Mesenchymal stem cell (in vitro differentiated cells and primary cell): ENCODE measurements at places on chromosomes 7 and 10.
A peak's percentile ranks its signal among the peaks of the same experiment; 100 is the strongest.

GRCh38 chr7:37290731-37291130 lies 157.9 kb downstream of the ELMO1 start:
- no peaks in the 10 kb centered on the region for H3K4me1 ChIP-seq
- DNase-seq: no peak
- H3K4me3 ChIP-seq: no peak overlapping the region
- no peaks in the 10 kb centered on the region for H3K36me3 ChIP-seq

- peak; percentile 62 for DNase-seq
- peaks cover 4% of the 10 kb centered on the region for H3K27me3 ChIP-seq
- no peak overlapping the region for H3K27ac ChIP-seq
- peaks cover 2% of the 10 kb centered on the region for H3K4me1 ChIP-seq
These were observed 34.8 kb upstream of the MSMB start for GRCh38 chr10:46080886-46081285.

DNA sequence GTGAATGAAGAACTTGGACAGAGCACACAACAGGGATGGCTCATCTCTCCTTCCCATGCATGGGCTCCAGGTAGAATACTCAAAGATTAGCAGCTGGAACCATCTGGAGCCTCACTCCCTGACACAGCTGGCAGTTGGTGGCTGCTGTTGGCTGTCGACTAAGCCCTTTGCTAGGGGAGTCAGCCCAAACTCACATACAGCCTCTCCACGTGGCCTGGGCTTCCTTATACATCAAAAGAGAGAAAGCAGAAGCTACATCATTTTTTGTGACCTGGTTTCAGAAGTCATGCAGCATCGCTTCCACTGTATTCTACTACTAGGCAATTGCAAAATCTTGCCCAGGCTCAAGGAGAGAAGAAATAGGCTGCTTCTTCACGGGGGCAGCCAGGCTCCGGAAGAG lies 24.4 kb downstream of the ASNS start:
- no peak for DNase-seq
- peaks cover 11% of the 10 kb centered on the region for H3K36me3 ChIP-seq
- H3K27ac ChIP-seq: no peak overlapping the region
- no peaks in the 10 kb centered on the region for H3K4me1 ChIP-seq
- peaks cover 3% of the 10 kb centered on the region for H3K27me3 ChIP-seq

GRCh38 chr10:105070952-105071351 lies 429.9 kb downstream of the SORCS3 start:
- no peaks in the 10 kb centered on the region for H3K4me1 ChIP-seq
- no peaks in the 10 kb centered on the region for H3K36me3 ChIP-seq
- no peak overlapping the region for H3K4me3 ChIP-seq
- H3K27me3 ChIP-seq: no peaks in the 10 kb centered on the region
- no peak for DNase-seq

DNA sequence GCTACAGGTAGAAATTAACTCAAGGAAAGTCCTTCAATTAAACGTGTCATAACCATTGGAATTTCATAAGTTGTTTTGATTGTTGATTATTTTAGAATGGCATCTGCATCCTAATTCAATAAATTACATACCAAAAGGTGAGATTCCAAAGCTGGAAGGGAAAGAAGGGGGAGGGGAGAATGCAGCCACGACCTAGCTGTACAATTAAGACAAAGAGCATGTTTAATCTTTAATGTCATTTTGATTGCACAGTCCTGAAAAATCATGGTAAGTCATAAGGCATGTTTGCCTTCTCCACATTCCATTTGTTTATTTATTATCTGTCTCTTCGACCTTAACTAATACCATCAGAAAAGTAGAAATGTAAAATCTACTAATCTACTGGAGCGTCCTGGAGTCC lies 358.1 kb downstream of the FRMD4A start:
- H3K4me3 ChIP-seq: no peak overlapping the region
- no peaks in the 10 kb centered on the region for H3K27me3 ChIP-seq
- H3K4me1 ChIP-seq: peaks cover 13% of the 10 kb centered on the region
- H3K36me3 ChIP-seq: no peaks in the 10 kb centered on the region
- no peak overlapping the region for H3K27ac ChIP-seq

DNA sequence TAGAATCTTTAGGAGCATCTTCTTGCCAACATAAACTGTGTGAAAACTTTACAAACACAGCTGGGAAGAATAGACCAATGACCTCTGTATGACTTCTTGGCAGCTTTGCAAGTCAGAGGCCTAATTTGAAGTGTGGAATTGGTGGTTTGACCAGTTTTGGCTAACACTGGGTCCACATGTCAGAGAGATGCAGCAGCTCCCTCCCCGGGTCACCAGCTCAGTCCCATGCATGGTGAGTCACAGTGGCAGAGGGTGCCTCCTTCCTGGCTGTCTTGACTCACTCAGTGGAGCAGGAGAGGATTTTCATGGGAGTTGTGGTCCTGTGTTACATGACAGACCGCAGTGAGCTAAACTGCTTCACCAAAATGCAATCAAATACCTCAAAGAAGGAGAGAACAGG lies 8.2 kb upstream of the STARD3NL start:
- no peak overlapping the region for H3K27ac ChIP-seq
- no peak overlapping the region for H3K4me3 ChIP-seq
- H3K4me1 ChIP-seq: peaks cover 2% of the 10 kb centered on the region
- H3K36me3 ChIP-seq: no peaks in the 10 kb centered on the region
- H3K27me3 ChIP-seq: no peaks in the 10 kb centered on the region

DNA sequence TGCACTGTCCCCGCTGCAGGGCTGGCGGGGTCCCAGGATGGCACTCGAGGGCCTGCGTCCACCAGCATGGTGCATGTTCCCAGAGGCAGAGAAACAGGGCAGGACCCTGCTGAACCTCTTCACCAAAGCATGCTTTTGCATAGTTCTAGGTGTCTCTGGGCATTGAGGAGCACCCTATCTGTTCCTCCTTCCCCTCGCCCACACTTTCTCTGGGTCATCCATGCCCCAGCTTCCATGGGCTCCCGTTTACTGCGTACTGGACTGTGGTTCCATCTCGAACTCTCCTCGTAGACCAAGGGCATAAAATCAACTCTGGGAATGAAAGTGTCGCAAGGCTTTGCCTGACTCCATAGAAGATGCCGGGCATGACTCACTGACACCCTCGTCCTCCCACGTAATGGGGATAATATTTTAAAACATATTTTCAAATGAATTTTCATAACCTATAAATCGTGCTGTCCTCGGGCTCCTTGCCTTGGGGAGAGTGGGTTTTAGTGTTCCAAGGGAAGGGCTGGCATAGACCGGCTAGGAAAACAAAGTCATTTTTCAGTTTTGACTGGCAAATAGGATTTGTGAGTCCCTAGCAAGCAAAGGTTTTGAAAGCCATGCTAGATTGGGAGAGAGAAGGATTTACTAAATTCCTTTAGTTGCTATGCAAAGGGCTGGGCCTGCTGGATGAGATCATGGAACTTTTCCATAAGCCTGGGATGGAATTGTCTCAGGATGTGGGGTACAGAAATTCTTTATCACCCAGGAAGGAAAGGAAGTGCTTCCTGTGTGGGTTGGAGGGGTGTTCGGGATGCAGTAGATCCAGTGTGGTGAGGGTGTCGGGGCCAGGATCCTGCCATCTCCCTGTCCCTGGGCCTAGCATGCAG lies 498.7 kb upstream of the MKI67 start:
- no peak overlapping the region for H3K27ac ChIP-seq
- no peak overlapping the region for H3K4me3 ChIP-seq
- H3K4me1 ChIP-seq: no peaks in the 10 kb centered on the region
- H3K27me3 ChIP-seq: no peaks in the 10 kb centered on the region
- DNase-seq: no peak

DNA sequence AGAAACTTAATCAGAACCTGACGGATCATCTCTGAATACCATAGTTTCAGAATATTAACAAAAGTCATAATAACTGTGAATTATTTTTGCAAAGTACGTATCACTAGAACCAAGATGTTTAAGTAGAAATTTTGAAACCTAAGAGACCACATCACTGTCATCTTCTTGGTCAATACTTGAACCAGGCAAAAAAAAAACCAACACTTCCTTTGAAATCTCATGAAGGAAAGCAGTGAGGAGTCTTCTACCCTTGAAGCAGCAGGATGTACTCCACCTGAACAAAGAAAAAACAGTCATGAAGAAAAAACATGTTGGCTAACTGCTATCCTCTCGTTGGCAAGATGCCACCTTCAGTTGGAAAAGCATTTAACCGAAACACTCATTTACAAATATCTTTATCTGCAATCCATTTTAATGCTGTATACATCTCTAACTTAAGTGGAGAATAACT lies 82.4 kb downstream of the SRPK2 start:
- peaks cover under 1% of the 10 kb centered on the region for H3K36me3 ChIP-seq
- H3K27ac ChIP-seq: no peak overlapping the region
- peaks cover 3% of the 10 kb centered on the region for H3K4me1 ChIP-seq
- DNase-seq: no peak

DNA sequence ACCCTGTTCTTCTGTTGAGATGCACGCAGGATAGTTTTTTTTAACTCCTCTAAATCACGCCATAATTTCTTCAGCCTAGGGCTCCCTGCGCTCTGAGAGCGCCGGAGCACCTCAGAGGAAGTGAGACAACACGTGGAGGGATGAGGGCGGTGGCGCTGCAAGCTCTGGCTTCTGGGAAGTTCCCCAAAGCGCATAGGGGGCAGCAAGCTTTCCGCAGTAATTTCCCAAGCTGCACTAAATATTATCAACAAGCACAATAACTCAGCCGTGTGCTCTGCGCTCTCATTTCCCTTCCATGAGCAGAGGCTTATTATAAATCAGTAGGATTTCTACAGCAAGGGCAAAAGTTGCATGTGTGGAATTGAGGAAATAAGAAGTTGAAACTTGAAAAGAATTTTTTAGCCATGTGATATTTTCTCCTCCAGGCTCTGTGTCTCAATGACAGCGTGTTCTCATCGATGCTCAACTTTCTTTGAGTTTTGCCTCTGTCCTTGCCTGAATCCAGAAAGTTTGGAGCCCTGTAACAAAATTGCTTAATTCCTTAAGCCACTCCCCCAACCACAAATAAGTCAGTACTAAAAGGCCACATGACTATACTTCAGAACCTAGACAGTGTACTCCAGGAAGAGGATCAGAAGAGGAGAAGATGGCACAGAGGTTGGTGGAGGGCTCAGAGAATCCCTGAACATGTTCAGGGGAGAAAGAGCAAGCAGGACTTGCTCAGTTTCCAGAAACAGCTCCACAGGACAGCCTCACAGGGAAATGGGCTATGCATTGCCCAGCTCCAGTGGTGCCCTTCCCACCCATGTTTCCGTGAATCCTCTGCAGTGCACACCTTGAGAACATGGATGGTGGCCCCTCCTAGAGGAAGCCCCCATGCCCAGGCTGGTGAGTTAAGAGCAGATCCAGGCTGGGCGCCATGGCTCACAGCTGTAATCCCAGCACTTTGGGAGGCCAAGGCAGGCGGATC lies 221.5 kb upstream of the GHITM start:
- no peaks in the 10 kb centered on the region for H3K36me3 ChIP-seq
- H3K4me3 ChIP-seq: no peak overlapping the region
- no peaks in the 10 kb centered on the region for H3K27me3 ChIP-seq
- H3K4me1 ChIP-seq: no peaks in the 10 kb centered on the region
- peak; percentile 15 for DNase-seq
- H3K27ac ChIP-seq: no peak overlapping the region

DNA sequence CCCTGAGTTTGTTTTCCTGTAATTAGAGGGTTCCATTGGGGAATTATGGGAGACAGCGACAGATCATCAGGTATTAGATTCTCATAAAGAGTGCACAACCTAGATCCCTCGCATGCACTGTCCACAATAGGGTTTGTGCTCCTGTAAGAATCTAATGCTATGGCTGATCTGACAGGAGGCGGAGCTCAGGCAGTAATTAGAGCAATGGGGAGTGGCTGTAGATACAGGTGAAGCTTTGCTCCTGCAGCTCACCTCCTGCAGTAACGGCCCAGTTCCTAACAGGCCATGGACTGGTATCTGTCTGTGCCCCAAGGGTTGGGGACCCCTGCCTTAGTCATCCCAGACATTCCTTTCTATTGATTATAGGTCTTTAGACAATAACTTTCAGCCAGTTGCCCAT lies 894 bp upstream of the ZSCAN21 start:
- no peak overlapping the region for H3K4me3 ChIP-seq
- H3K27me3 ChIP-seq: no peaks in the 10 kb centered on the region
- H3K4me1 ChIP-seq: peaks cover 8% of the 10 kb centered on the region
- DNase-seq: no peak

DNA sequence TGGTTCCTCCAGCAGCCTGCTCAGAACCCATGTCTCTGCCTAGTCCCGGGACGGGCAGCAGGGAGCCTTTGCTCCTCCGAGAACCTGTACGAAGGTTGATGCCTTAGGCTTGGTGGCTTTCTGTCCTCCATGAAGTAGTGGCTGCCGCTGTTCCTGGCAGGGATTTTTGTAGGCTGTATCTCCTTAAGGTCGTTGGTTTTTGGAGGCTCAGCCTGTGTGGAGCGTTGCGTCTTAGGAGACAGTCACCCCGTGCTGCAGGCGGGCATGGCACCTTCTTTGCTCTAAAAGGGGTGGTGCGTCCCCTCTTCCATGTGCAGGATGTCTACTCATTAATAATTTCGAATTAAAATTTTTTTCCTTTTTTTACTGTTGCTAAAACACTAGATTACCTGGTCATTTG lies 92.5 kb downstream of the TRRAP start:
- no peak overlapping the region for H3K4me3 ChIP-seq
- no peaks in the 10 kb centered on the region for H3K4me1 ChIP-seq
- H3K27me3 ChIP-seq: no peaks in the 10 kb centered on the region
- DNase-seq: no peak
- peaks cover 75% of the 10 kb centered on the region for H3K36me3 ChIP-seq
- H3K27ac ChIP-seq: no peak overlapping the region

DNA sequence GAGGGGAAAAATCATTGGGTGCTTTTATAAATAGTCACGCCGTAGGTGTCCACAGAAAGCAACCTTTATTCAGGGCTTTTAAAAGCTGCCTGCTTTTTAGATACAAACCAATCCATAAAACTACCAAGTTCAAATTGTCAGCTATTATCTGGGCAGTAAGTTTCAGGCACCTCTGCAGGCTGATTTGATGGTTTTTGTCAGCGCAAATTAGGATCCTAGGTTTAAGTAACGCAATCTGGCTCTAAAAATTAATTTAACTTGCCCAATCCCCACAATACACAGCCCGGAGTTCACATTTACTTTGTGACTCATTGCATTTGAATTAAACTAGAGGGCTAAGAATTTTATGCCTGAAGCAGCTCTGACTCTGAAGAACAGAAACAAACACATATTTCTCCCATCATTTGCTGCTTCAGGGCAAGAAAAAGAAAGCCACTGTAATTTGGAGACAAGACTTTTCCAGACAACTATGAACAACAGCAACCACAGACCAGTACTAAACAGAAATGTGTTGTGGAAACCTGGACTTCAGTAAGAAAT lies 43.3 kb downstream of the NRP1 start:
- DNase-seq: peak; percentile 71
- peaks cover 19% of the 10 kb centered on the region for H3K4me1 ChIP-seq
- no peaks in the 10 kb centered on the region for H3K27me3 ChIP-seq

GRCh38 chr7:117091721-117092120 lies 138.4 kb downstream of the ST7 start:
- peaks cover 4% of the 10 kb centered on the region for H3K4me1 ChIP-seq
- no peaks in the 10 kb centered on the region for H3K36me3 ChIP-seq
- H3K4me3 ChIP-seq: no peak overlapping the region
- H3K27me3 ChIP-seq: no peaks in the 10 kb centered on the region
- no peak overlapping the region for H3K27ac ChIP-seq
